ENCODE measurements at places on chromosomes 4 and X. TPM values are rescaled to one million over a fixed set of nuclear protein-coding genes. Genes with fewer than 3 reads are reported as not detected.

The AMTN gene
- not detected for total RNA-seq

- H3K27ac ChIP-seq, result no peak overlapping the region
- no peaks in the 10 kb centered on the region for H3K36me3 ChIP-seq
- no peaks in the 10 kb centered on the region for H3K27me3 ChIP-seq
- H3K4me3 ChIP-seq, result no peak overlapping the region
Measured at GRCh38 chr4:149055624-149056023, 613.4 kb upstream of the NR3C2 start.

The CLCN4 gene
- 23.1 TPM for total RNA-seq

GRCh38 chr4:36872679-36873078 lies 371.9 kb upstream of the NWD2 start:
- H3K27ac ChIP-seq, result no peak overlapping the region
- no peak overlapping the region for H3K4me3 ChIP-seq
- no peak for DNase-seq
- no peaks in the 10 kb centered on the region for H3K36me3 ChIP-seq
- no peaks in the 10 kb centered on the region for H3K4me1 ChIP-seq

DNA sequence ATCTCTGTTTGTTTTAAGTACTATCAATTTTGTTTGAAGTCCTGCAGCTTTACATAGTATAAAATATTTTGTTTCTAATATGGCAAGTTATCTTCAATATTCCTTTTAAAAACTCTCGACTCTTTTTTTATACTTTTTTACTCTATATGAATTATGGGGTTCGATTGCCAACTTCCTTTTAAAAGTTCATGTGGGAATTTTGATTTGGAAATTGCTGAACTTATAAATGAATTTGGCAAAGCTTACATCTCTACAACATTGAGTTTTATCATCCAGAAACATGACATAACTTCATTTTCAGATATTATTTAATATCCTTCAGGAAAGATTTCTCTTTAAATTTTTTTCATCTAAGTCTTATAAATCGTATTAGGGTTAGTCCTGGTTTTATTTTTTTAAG lies 60.8 kb downstream of the ASB9 start:
- no peak overlapping the region for H3K4me3 ChIP-seq
- no peak for DNase-seq
- H3K4me1 ChIP-seq, result no peaks in the 10 kb centered on the region

GRCh38 chrX:30637874-30638815 lies 15.1 kb upstream of the GK start:
- DNase-seq, result no peak
- no peaks in the 10 kb centered on the region for H3K27me3 ChIP-seq
- H3K27ac ChIP-seq, result no peak overlapping the region
- no peaks in the 10 kb centered on the region for H3K4me1 ChIP-seq
- no peaks in the 10 kb centered on the region for H3K36me3 ChIP-seq

- peak overlapping the region; percentile 27 for H3K27ac ChIP-seq
- H3K36me3 ChIP-seq, result no peaks in the 10 kb centered on the region
- H3K4me3 ChIP-seq, result peak overlapping the region; percentile 87
- H3K27me3 ChIP-seq, result peaks cover 6% of the 10 kb centered on the region
- H3K4me1 ChIP-seq, result peaks cover 22% of the 10 kb centered on the region
Measured at GRCh38 chr4:121765368-121765705, 373 bp upstream of the SMIM43 start.

DNA sequence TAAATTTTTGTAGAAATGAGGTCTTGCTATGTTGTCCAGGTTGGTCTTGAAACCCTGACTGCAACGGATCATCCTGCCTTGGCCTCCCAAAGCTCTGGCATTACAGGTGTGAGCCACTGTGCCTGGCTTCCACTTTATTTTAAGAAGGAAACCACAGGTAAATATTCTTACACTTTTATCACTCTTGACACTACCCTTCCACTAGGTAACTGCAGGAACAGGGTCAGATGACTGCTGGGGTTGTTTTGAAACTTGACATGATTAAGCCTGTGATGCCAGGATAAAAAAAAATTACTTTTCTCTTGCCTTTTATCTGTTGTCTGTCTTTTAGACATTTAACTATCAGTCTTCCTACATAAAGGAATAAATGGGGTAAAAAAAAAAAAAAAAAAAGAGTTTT lies 43.5 kb downstream of the COQ2 start:
- H3K36me3 ChIP-seq, result no peaks in the 10 kb centered on the region
- no peak overlapping the region for H3K27ac ChIP-seq
- DNase-seq, result no peak
- no peak overlapping the region for H3K4me3 ChIP-seq
- H3K4me1 ChIP-seq, result no peaks in the 10 kb centered on the region
- H3K27me3 ChIP-seq, result no peaks in the 10 kb centered on the region

DNA sequence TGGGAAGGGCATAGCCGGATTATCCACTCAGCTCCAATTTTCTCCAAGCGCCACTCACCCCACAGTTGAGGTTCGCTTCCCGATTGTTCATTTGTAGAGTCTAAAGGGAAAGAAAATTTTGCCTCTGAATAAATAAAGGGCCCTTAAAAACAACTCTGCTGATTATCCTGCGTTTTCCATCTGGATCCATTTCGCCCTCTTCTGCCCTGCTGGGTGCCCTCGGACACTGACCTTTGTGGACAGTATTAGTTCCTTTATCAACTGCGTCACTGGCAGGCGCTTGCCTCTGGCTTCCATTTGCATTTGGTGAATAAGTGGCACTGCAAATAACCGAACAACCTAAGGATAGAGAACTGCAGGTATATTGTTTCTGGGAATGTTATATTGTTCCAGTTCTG lies 10.1 kb downstream of the GSX2 start:
- peak overlapping the region; percentile 58 for H3K4me3 ChIP-seq
- no peaks in the 10 kb centered on the region for H3K36me3 ChIP-seq
- no peak for DNase-seq

DNA sequence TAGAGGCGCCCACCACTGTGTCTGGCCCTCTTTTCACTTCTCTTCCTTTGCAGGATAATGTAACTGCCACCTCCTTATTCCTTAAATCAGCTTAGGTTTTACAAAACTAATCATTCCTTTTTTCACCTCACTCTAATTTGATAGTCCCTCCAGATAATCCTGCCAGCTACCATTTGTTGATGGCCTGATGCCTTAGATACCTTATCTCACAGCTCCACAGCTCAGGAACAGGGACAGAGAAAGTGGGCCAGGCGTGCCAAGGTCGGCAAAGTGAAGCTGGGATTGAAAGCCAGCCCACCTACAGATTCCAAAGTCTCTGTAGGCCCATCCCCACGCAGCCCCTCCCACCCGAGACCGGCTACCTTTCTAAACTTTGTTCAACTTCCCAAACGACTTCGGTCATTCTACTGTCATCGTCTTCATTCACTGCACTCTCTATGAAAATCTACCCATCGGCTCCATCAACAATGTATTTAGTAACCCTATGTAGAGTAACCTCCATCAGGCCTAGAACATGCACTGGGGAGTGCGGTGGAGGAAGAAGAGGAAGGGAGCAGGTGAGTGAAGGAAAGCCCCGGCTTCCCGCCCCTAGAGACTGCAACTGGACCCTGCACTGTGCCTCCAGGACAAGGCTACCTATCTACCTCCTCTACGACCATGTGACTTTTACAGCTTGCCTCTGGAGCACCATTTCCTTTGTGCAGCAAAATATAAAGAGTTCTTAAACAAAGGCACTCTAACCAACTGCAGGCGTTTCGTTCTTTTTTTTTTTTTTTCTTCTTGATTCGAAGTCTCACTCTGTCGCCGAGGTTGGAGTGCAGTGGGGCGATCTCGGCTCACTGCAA lies 1.5 kb downstream of the CASP6 start:
- peak; percentile 5 for DNase-seq
- peaks cover 33% of the 10 kb centered on the region for H3K36me3 ChIP-seq
- H3K27ac ChIP-seq, result peak overlapping the region; percentile 86
- peaks cover 26% of the 10 kb centered on the region for H3K4me1 ChIP-seq
- H3K4me3 ChIP-seq, result peak overlapping the region; percentile 97

The CLTRN gene
- total RNA-seq, result 0.95 TPM

- H3K4me3 ChIP-seq, result no peak overlapping the region
- H3K4me1 ChIP-seq, result no peaks in the 10 kb centered on the region
- H3K36me3 ChIP-seq, result no peaks in the 10 kb centered on the region
- no peaks in the 10 kb centered on the region for H3K27me3 ChIP-seq
- H3K27ac ChIP-seq, result no peak overlapping the region
Measured at GRCh38 chrX:26670521-26670920, 454.6 kb downstream of the MAGEB5 start.

- H3K27ac ChIP-seq, result peak overlapping the region; percentile 42
- peaks cover 35% of the 10 kb centered on the region for H3K4me1 ChIP-seq
- H3K36me3 ChIP-seq, result peaks cover 9% of the 10 kb centered on the region
- H3K4me3 ChIP-seq, result peak overlapping the region; percentile 95
- peaks cover 6% of the 10 kb centered on the region for H3K27me3 ChIP-seq
Measured at GRCh38 chrX:46575586-46575985, 2.0 kb downstream of the CHST7 start.

DNA sequence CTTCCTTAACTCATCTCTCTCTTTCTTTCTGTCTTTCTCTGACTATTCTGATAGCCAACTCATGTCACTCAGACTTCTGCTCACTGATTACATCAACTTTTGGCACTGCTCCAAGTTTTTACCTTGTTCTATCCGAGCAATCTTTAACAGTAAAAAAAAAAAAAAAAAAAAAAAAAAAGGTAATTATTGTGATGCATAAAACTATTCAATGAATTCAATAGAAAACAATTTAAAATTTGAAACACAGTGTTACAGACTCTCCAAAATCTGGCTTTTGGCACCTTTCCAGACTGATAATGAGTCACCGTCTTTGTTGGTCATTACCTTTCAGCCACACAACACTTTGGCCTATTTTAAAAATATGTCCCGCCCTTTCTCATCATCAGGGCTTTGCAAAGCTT lies 229.5 kb downstream of the GALNTL6 start:
- no peaks in the 10 kb centered on the region for H3K4me1 ChIP-seq
- H3K4me3 ChIP-seq, result no peak overlapping the region
- DNase-seq, result no peak
- no peak overlapping the region for H3K27ac ChIP-seq
- no peaks in the 10 kb centered on the region for H3K27me3 ChIP-seq

DNA sequence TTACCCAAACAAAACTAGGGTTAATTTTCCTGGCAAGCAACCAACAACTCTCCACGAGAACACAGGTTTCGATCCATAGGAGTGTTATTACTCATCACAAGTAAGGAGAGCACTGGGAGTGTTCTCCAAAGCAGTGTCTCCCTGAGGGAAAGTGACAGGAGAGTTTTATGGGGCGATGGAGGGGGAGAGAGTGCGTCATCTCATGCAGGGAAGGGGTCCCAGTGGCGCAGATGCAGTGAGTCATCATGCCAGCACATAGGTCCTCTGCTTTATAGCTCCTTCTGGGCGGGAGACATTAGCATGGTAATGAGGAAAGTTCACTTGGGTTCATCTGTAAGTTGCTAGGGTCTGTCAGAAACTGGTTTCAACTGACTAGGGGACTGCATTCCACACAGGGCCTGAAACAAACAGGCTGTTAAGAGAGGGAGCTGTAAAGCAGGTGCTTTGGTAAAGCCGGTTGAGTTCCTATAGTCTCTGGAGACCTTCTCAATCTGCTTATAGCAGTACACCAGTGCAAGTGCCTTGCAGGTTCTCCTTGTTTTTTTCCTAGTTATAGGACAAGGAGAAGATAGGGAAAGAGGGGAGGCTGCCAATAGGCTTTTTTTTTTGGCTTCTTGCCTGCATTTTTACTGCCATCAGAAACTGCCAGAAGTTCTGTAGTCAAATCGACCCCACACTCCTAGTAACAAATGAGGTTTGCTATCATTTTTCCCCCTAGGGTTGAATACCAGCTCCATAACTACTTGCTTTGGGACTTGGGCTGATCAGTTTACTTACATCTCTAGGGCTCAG lies 12.8 kb upstream of the BOD1L1 start:
- H3K27me3 ChIP-seq, result peaks cover 1% of the 10 kb centered on the region
- no peak overlapping the region for H3K27ac ChIP-seq
- no peaks in the 10 kb centered on the region for H3K4me1 ChIP-seq
- DNase-seq, result no peak

GRCh38 chrX:129115104-129115503 lies 408.2 kb downstream of the SMARCA1 start:
- DNase-seq, result peak; percentile 57
- no peak overlapping the region for H3K27ac ChIP-seq
- H3K4me3 ChIP-seq, result no peak overlapping the region
- H3K4me1 ChIP-seq, result no peaks in the 10 kb centered on the region
- H3K36me3 ChIP-seq, result no peaks in the 10 kb centered on the region

The STPG2 gene
- 2.5 TPM for total RNA-seq

DNA sequence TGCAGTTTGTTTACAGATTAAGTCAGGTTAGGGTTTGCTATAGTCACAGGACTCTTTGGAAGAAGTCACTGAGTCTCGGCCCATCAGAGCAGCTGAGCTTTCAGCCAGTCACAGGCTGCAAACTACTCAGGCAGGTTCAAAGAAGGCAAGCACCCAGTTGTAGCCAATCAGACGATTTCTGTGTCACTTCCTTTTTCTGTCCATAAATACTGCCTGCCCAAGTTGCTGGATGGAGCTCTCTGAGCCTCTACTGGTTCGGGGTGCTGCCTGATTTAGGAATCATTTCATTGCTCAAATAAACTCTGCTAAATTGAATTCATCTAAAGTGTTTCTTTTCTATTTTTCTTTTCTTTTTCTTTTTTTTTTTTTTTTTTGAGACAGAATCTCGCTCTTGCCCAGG lies 7.3 kb upstream of the SH3BP2 start:
- H3K36me3 ChIP-seq, result no peaks in the 10 kb centered on the region
- no peak overlapping the region for H3K27ac ChIP-seq
- peaks cover 4% of the 10 kb centered on the region for H3K4me1 ChIP-seq
- peaks cover 7% of the 10 kb centered on the region for H3K27me3 ChIP-seq
- H3K4me3 ChIP-seq, result no peak overlapping the region
- no peak for DNase-seq

DNA sequence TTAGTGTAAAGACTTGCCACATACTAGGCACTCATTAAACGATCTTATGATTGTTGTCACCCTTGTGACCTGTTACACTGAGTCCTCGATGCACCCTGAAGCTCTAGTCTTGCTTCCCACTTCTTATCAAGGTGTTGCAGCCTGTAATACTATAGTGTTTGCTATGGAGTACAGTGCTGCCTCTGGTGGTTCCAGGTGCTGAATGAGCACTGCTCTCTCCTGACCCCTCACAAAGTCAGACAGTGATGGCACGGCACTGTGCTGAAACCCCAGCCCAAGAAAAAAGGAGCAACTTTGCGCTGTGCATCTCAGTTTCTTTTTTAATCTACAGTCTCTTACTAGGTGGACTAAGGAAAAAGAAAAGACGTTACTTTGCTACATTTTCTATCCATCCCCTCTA lies 106.3 kb downstream of the GC start:
- no peaks in the 10 kb centered on the region for H3K27me3 ChIP-seq
- DNase-seq, result no peak
- H3K36me3 ChIP-seq, result no peaks in the 10 kb centered on the region
- no peaks in the 10 kb centered on the region for H3K4me1 ChIP-seq
- H3K4me3 ChIP-seq, result no peak overlapping the region

GRCh38 chr4:22764183-22764582 lies 71.4 kb downstream of the GBA3 start:
- H3K4me1 ChIP-seq, result peaks cover 9% of the 10 kb centered on the region
- no peaks in the 10 kb centered on the region for H3K36me3 ChIP-seq
- DNase-seq, result no peak
- no peak overlapping the region for H3K4me3 ChIP-seq
- no peak overlapping the region for H3K27ac ChIP-seq
- no peaks in the 10 kb centered on the region for H3K27me3 ChIP-seq

GRCh38 chrX:68748030-68748429 lies 80.8 kb upstream of the EFNB1 start:
- no peaks in the 10 kb centered on the region for H3K36me3 ChIP-seq
- H3K27ac ChIP-seq, result no peak overlapping the region
- no peak for DNase-seq
- H3K4me1 ChIP-seq, result no peaks in the 10 kb centered on the region
- no peaks in the 10 kb centered on the region for H3K27me3 ChIP-seq

The ENPEP gene
- total RNA-seq, result 3.5 TPM
